ENCODE measurements at places on chromosomes 1 and 21.

DNA sequence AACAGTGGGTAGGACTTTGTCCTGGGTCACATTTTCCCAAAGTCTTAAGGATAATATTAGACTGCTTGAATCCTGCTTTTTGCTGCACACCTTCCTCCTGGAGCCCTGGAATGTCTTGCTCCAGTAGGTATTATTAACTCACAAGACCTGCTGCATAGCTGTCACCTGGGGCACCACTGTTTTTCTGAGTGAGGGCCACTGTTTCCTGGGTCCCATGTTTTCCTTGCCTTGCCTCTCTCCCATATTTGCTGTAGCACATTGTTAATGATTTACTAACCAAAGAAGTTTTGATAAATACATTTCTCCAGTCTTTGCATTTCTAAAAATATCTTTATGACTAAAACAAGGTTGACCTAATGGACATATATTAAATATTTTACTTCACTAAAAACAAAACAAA, 22.5 kb upstream of the FCAMR start:
- DNase-seq, result no peak

- no peak for DNase-seq
Observed at GRCh38 chr1:119147661-119148090, 7.2 kb upstream of the WARS2 start.

- DNase-seq, result no peak
Observed at GRCh38 chr1:69328186-69328585, 239.5 kb upstream of the LRRC7 start.

DNA sequence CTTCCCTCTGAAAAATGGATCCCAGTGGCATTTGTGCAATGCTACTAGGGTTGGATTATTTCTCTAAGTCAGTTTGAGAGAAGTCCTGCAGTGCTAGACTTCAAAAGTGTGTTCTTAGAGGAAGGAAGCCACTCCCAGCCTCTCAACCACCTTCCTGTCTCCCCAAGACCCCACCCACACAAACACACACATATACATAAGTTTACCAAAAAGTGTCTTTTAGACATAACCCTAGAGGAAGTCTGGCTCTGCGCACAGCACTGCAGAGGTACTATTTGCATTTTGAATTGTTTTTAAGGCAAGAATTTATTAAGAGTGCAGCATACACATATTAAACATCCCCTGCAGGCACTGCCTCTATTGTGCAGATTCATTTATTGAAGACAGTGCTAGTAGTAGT, 127.3 kb downstream of the HHIPL2 start:
- DNase-seq, result no peak

GRCh38 chr1:7975212-7975865, 13.8 kb downstream of the PARK7 start:
- DNase-seq, result peak; percentile 55

- no peak for DNase-seq
Observed at GRCh38 chr1:197519741-197520334, 251.8 kb downstream of the CRB1 start.

DNA sequence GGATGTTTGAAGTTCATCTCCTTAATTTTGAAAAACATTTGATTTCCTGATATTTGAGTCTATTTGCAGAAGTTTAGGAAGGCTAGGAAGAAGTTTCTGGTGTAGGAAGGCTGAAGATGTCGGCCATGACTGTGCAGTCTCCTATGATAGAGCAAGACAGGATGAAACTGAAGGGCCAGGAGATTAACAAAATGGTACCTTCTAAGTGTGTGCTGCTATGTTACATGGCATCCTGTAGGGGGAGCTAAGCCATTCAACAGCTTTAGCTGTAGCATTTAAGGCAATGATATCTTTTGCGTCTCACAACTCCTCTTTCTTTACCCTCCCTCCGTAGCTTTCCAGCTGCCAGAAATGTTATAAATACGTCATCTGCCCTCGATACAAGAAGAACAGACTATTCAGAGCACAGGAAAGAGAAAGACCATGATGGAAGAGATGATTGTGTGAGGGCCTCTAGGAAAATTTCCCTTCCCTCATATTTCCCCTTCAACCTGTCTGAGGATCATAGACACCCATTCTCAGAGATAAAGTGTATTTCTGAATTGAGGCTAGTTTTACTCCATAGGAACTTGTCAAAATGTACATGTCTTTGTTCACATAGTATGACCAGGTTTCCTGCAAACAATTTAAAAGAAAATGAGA, 61.1 kb downstream of the XCL1 start:
- no peak for DNase-seq

- DNase-seq, result no peak
Observed at GRCh38 chr21:45364468-45365185, 40.3 kb upstream of the COL18A1 start.

GRCh38 chr1:207067665-207068064, 14.6 kb downstream of the PFKFB2 start:
- DNase-seq, result no peak

- DNase-seq, result no peak
Observed at GRCh38 chr1:226638001-226638601, 89.5 kb downstream of the STUM start.

- DNase-seq, result no peak
Observed at GRCh38 chr1:212637902-212638301, 29.3 kb downstream of the ATF3 start.

DNA sequence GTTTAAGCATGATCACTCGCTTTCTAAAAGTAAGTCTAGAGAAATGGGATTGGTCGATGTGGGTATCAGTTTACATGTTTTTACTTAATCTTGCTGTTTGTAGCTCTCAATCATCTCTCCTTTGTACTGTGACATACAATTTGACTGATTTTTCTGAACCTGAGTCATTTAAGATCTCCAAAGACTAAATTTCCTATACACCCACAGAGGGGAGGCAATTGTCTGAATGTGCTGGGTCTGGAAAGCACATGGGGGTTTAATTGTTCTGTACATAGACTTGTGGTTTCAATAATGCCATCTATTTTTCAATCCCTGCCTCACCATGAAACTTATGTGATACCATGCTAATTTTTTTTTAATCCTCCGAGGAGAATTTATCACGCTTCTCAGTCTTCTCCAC, 65.8 kb downstream of the USP25 start:
- DNase-seq, result no peak

GRCh38 chr1:7690496-7691182, 80.5 kb upstream of the VAMP3 start:
- DNase-seq, result no peak

GRCh38 chr1:2962946-2963345, 58.3 kb upstream of the ACTRT2 start:
- no peak for DNase-seq
